Fibroblast of lung (primary cell): ENCODE measurements at places on chromosomes 6 and 20. TPM values are rescaled to one million over a fixed set of nuclear protein-coding genes. Genes with fewer than 3 reads are reported as not detected.

The BEND3 gene
- total RNA-seq = 0.83 and 1.0 TPM in 2 replicates

The DTNBP1 gene
- total RNA-seq = 6.2 and 9.9 TPM in 2 replicates

The GPX5 gene
- not detected in 2 replicates for total RNA-seq

The CTAGE9 gene
- total RNA-seq = not detected in 2 replicates

The TUBB1 gene
- total RNA-seq = under 0.01 TPM in 2 replicates
